ENCODE measurements at places on chromosomes 11 and 22.

DNA sequence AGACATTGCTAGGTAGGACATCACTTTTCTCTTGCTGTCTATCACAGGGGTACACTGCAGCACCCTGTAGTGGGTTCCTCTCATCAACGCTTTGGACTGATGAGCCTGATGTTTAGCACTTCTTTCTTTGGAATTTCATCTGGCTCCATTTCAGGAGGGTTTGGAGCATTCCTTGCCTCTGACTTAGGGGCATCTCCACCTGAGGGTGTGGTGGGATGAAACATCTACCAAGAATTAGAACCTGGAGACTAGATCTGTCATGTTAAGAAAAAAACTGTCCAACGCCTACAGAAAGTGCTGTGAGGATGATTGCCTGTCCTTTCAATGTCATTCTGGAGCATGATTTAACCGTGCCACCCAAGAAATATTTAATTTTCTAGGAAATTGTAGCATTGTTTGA lies 648.4 kb downstream of the ETS1 start:
- no peak overlapping the region for H3K27ac ChIP-seq
- no peaks in the 10 kb centered on the region for H3K4me1 ChIP-seq
- no peaks in the 10 kb centered on the region for H3K36me3 ChIP-seq
- DNase-seq = no peak
- H3K4me3 ChIP-seq = no peak overlapping the region

DNA sequence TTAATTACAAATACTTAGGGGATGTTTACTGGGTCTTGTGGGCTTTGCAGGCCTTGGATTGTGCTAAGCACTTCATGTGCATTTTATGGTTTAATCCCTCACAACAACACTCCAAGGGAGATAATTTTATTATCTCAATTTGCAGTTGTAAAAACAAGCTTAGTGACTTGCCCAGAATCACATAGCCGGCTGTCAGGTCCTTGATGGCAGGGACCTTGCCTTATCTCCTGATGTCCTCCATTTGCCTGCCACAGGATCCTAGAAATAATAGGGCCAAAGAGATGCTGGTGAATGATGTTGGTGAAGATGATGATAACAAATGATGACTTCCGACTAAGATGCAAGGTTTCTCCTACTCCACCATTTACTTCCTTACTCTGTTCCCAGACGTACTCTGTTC lies 385.4 kb downstream of the TMEM135 start:
- H3K4me3 ChIP-seq = no peak overlapping the region
- no peaks in the 10 kb centered on the region for H3K36me3 ChIP-seq
- H3K4me1 ChIP-seq = no peaks in the 10 kb centered on the region
- H3K27ac ChIP-seq = no peak overlapping the region
- DNase-seq = no peak

GRCh38 chr11:63491240-63491587 lies 247 bp upstream of the PLAAT5 start:
- H3K27ac ChIP-seq = peak overlapping the region; percentile 52
- H3K4me3 ChIP-seq = peak overlapping the region; percentile 62
- H3K27me3 ChIP-seq = no peaks in the 10 kb centered on the region
- DNase-seq = no peak

- H3K27ac ChIP-seq = no peak overlapping the region
- H3K36me3 ChIP-seq = no peaks in the 10 kb centered on the region
- no peak overlapping the region for H3K4me3 ChIP-seq
- H3K27me3 ChIP-seq = no peaks in the 10 kb centered on the region
- DNase-seq = no peak
Measured at GRCh38 chr11:69321877-69322361, 28.0 kb downstream of the MYEOV start.

GRCh38 chr11:88297863-88298262 lies 39.7 kb downstream of the CTSC start:
- H3K27ac ChIP-seq = peak overlapping the region; percentile 46
- DNase-seq = no peak
- H3K36me3 ChIP-seq = peaks cover 66% of the 10 kb centered on the region
- H3K4me1 ChIP-seq = peaks cover 20% of the 10 kb centered on the region
- no peaks in the 10 kb centered on the region for H3K27me3 ChIP-seq

DNA sequence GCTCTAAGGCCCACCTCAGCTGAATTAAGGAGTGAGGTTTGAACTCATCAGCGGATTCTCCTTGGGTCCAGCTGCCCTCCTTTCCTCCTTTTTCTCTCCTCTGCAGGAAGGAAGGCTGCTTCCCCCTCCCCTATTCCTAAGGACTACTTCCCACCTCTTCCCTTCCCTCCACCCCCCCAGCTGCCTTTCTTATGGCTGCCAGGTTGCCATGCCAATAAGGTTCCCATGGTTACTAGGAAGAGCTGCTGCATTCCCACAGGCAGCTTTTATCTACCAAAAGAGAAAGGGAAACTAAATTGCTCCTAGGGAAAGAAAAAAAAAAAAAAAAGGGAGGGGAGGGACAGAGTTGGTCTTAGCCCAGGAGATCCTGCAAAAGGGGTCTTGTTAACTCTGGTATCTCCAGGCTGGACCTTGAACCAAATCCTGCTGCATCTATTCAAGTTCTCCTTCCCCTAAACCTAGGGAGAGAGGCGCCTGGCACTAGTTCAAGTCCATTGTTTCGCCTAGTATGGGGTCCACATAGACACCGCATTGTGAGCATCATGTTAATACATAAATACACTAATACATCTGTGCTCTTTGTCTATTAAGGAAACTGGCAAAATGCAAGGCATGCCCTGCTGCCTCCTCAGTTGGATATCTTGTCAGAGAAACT lies 21.2 kb upstream of the FEZ1 start:
- H3K27me3 ChIP-seq = no peaks in the 10 kb centered on the region
- H3K4me3 ChIP-seq = no peak overlapping the region
- peaks cover 39% of the 10 kb centered on the region for H3K4me1 ChIP-seq
- no peak overlapping the region for H3K27ac ChIP-seq
- peaks cover 16% of the 10 kb centered on the region for H3K36me3 ChIP-seq
- DNase-seq = no peak

DNA sequence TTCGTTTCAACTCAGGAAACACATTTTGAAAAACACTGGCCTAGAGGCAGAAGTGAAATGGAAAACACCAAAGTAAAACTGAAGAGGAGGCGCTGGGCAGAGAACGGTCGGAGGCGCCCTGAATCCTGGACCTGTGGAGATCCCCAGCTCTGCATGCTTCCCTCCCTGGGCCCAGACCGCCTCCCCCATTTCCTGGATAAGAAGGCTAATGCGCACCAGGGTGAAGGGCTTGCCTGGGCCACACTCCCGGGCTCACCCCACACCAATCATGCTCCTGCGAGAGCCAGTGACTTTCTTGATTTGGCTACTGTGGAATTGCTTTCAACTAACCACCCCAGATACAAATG lies 167.1 kb downstream of the CRYBB2 start:
- no peak for DNase-seq
- H3K4me3 ChIP-seq = no peak overlapping the region
- H3K4me1 ChIP-seq = peaks cover 57% of the 10 kb centered on the region
- peaks cover 9% of the 10 kb centered on the region for H3K36me3 ChIP-seq

Measured in effector memory CD8-positive, alpha-beta T cell (primary cell).